Lower leg skin (tissue), 4 donors: ENCODE measurements at places on chromosomes 5 and 9.

DNA sequence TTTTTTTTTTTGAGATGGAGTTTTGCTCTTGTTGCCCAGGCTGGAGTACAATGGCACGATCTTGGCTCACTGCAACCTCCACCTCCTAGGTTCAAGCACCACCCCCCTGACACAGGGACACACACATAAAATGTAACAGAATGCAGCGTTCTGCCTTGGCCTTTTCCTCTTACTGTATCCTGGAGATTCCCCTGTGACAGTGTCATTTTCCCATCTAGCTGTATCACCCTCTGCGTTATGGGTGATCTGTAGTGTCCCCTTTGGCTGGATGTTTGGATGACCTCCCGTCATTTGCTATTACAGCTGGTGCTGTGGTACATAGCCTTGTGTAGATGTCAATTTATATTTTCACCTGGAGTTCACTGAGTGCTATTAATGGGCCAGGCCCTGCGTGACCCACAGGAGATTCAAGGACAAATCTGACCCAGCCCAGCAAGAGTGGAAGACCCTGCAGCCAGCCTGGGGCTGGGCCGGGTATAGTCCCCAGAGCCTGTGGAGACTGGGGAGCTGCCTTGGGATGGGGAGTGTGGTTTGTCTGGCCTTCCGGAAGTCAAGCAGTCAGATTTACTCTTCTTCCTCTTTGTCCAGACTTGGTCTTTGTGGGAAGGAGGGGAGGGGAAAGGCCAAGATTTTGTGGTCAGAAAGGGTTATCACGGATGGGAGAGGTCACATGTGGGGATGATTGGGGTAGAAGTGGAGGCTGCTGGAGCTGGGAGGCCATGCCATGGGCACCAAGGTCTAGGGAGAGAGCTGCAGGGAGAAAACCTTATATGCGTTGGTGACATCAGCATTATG is 43.6 kb downstream of the ERGIC1 start:
- no peak for DNase-seq

GRCh38 chr5:38872826-38873225 is 27.0 kb downstream of the OSMR start:
- no peak for DNase-seq

DNA sequence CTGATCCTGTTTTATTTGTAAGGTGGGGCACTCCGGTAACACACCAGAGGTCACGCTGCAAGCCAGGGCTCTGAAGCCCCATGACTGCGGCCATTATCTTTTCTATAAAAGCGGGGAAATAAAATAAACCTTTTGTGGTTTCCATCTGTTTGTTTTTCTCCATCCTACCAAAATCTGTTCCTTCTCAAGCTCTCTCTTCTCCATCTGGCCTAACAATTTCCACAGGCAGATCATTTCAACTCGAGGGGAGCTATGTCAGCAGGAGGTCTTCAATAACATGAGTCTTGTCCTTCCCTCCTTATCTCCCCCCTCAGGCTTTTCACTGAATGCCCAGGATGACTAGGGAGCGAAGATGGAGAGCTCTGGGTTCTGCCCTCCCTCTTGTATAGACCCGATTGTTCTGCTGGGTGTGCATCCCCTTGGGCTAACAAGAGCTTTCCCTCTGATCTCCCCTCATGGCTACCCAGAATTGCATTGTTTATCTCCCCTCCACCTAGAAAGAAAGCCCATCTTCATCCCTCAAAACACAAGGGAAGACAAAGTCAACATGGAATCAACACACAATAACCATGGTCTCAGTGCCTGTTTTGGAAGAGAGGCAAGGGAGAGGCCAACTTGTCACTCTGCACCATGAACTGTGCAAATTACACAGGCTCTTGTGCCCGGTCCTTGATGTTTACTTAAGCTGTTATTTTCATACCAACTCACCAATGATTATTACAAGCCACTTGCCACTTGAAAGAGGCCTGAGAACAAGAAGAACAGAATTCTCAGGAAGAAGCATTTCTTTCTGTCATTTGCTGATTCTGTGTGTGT is 187.8 kb downstream of the FANCC start:
- no peak for DNase-seq

DNA sequence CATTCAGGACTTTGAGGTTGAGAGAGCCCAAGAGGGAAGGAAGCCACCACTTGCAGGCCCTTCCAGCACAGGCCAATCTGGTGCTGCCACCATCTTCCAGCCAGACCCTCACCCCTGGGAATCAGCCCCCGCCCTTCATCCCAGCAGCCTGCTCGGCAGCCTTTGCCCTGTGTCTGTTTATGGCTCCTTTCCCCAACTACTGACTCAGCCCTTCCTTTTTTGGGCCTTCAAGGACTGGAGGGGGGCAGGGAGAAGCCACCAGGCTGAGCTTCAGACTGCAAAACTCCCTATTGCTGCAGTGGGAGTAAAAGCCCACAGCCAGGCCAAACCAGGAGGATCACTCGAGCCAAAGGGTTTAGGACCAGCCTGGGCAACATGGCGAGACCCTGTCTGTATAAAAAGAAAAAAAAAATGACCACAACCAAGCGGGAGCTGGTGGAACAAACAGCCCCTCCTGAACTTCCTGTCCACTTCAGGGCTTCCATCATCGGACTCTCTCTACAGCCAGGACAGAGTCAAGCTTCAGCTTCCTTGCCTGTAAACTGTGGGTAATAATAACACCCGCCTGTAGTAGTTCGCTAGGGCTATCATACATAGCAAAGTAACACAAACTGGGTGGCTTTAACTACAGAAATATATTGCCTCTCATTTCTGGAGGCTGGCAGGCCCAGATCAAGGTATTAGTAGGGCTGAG is 85.9 kb upstream of the IL17B start:
- DNase-seq = no peak

DNA sequence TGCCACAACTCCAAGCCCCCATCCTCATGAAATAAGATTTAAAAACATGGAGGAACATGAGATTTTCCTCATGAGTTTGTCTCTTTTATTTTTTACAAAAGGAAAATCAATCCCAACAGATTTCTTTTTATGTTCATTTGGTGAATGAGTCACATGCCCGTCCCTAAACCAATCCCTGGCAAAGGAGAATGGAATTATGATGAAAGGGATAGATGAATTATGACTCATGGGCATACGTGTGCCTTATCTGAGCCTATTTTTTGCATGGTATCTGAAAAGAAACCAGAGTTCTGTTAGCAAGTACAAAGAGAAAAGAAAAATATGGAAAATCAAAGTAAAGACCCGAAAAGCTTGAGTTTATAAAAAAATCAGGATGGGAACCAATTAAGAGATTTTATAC is 267.5 kb upstream of the TMEM161B start:
- no peak for DNase-seq

DNA sequence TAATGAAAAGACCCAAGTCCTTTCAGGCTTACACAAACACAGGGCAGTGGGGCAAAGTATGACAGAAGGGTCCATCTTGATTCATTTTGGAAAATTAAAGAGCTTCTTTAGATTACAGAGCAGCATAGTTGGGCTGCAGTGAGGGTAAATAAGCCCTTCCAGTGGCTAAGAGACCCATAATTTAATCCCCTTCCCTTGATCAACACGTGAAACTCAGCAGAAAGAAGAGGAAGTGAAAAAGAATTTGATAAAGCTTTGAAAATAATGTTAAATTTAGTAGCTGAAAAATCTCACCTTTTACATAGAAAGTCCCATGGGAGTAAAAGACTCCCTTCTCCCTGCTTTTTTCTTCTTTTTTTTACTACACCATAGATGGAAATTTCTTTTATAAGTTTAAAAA is 87.6 kb downstream of the FREM1 start:
- no peak for DNase-seq

GRCh38 chr9:71602652-71603051 is 165.7 kb downstream of the CEMIP2 start:
- no peak for DNase-seq

DNA sequence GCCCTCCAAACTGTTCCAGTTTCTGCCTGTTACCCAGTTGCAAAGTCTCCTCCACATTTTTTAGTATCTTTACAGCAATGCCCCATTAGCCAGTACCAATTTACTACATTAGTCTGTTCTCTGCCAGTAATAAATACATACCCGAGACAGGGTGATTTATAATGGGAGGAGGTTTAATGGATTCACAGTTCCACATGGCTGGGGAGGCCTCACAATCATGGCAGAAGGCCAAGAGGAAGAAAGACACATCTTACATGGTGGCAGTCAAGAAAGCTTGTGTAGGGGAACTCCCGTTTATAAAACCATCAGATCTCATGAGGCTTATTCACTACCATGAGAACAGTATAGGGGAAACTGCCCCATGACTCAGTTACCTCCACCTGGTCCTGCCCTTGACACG is 600.7 kb upstream of the CDH6 start:
- no peak for DNase-seq

DNA sequence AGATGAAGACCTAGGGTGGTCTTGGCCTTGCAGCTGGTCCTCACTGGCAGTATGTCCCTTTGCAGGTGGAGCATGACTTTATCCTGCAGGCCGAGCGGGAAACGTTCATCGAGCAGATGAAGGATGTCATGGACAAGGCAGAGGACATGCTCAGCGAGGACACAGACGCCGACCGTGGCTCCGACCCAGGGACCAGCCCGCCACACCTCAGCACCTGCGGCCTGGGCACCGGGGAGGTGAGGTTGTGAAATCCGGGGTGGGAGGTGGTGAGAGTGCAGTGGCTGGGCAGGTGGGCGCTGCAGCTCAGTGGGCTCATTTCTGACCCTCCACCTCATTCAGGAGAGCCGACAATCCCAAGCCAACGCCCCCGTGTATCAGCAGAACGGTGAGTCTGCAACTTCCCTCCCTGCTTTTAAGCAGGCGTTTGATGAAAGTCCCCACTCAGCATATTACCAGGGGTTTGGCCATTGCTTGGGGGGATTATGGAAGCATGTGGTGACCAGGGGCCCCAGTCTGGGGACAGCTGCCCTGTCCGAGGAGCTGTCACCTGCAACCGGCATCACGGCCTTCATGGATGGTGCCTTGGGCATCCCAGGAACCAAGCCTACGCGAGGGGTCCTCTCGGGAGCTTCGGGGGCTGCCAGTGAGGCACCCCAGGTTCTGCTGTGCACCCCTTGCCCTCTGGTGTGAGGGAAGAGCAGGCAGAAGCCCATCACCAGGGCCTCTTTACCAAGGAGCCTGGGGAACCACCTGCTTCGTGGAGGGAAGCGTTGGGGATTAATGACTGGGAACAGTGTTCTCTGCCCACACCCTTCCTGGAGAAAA is 84.0 kb downstream of the WNK2 start:
- no peak for DNase-seq

- no peak for DNase-seq
Observed at GRCh38 chr9:116387934-116388698, 234.5 kb downstream of the PAPPA start.

DNA sequence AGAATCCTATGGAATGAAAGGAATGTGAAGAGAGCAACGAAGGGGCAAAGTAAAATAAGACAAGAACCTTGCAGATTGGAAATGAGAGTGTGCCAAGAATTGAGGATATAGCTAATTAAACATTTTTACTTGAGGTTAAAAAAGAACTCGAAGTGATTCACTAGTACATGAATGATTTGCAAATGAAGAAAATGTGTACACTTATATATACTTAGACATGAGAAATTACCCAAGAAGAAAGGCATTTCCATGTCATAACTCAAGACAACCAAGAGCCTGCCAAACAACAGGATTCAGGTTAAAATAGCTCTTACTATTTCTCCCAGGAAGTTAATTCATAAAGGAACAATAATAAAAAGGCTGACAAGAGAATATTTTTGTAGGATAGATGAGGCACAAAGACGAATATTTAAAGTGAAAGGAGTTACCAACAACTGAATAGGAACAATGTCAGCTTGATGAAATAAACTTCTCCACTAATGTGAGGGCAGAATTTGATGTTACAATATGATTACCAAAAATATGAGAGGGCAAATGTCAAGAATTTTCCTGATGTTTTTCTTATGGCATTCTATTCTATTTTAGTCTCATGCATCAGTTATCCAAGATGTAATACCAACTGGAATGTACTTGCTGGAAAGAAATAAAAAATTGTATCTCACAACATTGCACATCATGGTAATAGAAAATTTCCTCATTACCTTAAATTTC is 18.9 kb upstream of the NPR3 start:
- no peak for DNase-seq

GRCh38 chr9:112757282-112757883 is 6.8 kb downstream of the SNX30 start:
- peak; percentile 26 for DNase-seq

- DNase-seq = no peak
Observed at GRCh38 chr9:9392755-9393154, 1220.0 kb downstream of the PTPRD start.

- DNase-seq = no peak
Observed at GRCh38 chr9:30120666-30121065, 2263.8 kb upstream of the ACO1 start.

DNA sequence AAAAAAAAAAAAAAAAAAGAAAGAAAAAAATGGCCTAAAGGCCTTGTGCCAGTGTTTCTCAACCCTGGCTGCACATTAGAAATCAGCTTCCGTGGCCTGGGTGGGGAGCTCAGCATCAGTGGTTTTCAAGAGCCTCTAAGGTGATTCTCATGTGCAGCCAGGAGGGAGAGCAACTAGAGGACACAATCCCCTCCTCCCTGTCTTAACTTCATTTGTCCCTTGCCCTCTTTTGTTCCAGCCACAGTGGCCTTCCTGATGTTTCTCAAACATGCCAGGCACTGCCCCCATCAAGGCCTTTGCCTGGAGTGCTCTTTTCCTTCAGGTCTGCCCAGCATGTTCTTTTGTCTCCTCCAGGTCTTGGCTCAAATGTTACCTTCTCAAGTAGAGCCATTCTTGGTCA is 42.4 kb downstream of the HOMER1 start:
- DNase-seq = no peak

GRCh38 chr5:170421826-170422225 is 32.7 kb upstream of the KCNMB1 start:
- no peak for DNase-seq

GRCh38 chr5:41526699-41527098 is 16.3 kb upstream of the PLCXD3 start:
- no peak for DNase-seq

DNA sequence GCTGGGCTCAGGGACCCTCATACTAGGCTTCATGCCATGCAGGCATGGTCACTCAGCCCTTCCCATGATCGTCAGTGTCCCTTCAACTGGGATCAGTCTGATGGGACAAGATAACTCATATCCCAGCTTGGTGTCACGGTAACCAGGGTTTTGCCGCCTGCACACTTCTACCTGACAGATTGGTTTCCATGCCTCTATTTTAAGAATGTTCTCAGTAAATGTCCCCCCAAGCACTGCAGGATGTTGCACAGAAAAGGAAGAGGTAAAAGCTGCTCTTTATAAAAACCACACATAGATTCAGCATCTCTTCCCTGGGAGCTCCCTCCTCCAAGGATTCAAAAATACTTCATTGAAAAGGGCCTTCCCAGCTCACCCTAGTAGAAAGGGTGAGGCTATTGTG is 56.1 kb downstream of the SLIT3 start:
- DNase-seq = no peak

- DNase-seq = no peak
Observed at GRCh38 chr9:119164716-119165115, 204.5 kb downstream of the BRINP1 start.

- no peak for DNase-seq
Observed at GRCh38 chr5:109156885-109157284, 252.9 kb downstream of the PJA2 start.

DNA sequence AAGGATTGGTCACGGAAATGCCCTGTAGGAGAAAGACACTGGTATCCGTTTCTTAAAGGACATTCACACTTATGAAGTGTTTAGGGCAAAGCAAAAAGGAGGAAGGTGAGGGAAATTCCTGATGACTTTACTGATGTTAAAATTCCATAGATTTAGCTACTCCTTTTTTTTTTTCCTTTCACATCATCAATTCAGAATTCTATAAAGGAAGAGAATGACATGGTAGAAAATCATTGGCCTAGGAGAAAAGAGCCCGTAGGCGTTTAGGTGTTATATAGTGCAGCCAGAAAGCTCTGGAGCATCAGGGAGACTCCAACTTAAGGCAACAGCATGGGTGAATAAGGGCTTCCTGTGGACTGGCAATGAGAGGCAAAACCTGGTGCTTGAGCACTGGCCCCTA is at the start of gene TSLP:
TSS of gene TSLP (plus strand) at position 301 of the 400 bp plus-strand sequence. CDS start 178 bp downstream, outside the sequence.
- DNase-seq = no peak
